ENCODE measurements at places on chromosomes 1 and 21. TPM values are rescaled to one million over a fixed set of nuclear protein-coding genes. Genes with fewer than 3 reads are reported as not detected.

Gene OR2M3
- total RNA-seq, result not detected

GRCh38 chr1:231799363-231799986, 172.9 kb downstream of the DISC1 start:
- peak; percentile 60 for DNase-seq
- no peaks in the 10 kb centered on the region for H3K27me3 ChIP-seq
- no peaks in the 10 kb centered on the region for H3K36me3 ChIP-seq
- H3K4me3 ChIP-seq, result no peak overlapping the region

GRCh38 chr1:31723828-31724359, 20.1 kb upstream of the COL16A1 start:
- H3K4me1 ChIP-seq, result no peaks in the 10 kb centered on the region
- H3K4me3 ChIP-seq, result no peak overlapping the region
- peaks cover 7% of the 10 kb centered on the region for H3K27me3 ChIP-seq
- DNase-seq, result peak; percentile 75
- H3K27ac ChIP-seq, result no peak overlapping the region
- H3K36me3 ChIP-seq, result peaks cover 1% of the 10 kb centered on the region

Gene CLCA4
- not detected for total RNA-seq

GRCh38 chr1:170678027-170678600, 14.2 kb downstream of the PRRX1 start:
- peak; percentile 49 for DNase-seq
- H3K27ac ChIP-seq, result peak overlapping the region; percentile 33
- no peaks in the 10 kb centered on the region for H3K27me3 ChIP-seq
- H3K4me1 ChIP-seq, result peaks cover 13% of the 10 kb centered on the region

DNA sequence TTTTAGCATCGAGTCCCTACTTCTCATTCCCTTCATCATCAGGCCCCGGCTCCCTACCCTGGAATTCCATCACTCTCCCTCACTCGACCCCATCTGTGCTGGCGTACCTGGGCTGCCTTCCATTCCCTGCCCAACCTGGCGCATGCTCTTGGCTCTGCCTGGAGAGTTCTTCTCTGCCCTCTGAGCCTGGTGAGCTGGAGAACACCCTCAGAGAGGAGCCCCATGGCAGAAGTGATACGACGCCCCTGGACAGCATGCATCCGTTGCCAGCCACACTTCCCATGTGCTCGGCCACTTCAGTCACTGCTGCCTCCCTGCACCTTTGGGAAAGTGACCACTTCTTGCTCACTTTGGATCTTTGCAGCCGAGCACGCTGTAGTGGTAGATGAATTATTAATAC, 30.1 kb downstream of the OLFML2B start:
- no peaks in the 10 kb centered on the region for H3K4me1 ChIP-seq
- peaks cover 3% of the 10 kb centered on the region for H3K27me3 ChIP-seq
- H3K27ac ChIP-seq, result no peak overlapping the region
- no peak overlapping the region for H3K4me3 ChIP-seq
- H3K36me3 ChIP-seq, result no peaks in the 10 kb centered on the region

DNA sequence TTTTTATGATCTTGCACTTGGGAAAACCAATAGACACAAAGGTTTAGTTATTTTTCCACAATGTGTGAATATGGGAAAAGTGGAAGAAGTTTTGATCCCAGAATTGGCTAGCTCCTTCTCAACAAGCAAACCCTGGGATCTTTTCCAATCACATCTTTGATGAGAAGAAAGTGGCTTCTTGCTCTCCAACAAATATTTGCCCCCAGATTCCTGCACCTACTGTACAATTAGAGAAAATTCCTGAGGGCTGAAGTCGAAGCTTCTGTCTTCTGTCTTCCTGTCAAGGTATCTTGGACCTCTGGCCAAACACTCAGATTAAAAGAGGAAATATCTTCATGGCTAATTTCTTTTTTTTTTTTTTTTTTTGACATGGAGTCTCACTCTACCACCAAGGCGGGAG, 113.1 kb upstream of the SLC45A1 start:
- H3K27me3 ChIP-seq, result no peaks in the 10 kb centered on the region
- H3K36me3 ChIP-seq, result no peaks in the 10 kb centered on the region
- no peak for DNase-seq
- H3K4me1 ChIP-seq, result peaks cover 31% of the 10 kb centered on the region
- H3K4me3 ChIP-seq, result no peak overlapping the region

Gene TMEM201
- total RNA-seq, result 1.3 TPM

Gene DISC1
- 6.1 TPM for total RNA-seq

DNA sequence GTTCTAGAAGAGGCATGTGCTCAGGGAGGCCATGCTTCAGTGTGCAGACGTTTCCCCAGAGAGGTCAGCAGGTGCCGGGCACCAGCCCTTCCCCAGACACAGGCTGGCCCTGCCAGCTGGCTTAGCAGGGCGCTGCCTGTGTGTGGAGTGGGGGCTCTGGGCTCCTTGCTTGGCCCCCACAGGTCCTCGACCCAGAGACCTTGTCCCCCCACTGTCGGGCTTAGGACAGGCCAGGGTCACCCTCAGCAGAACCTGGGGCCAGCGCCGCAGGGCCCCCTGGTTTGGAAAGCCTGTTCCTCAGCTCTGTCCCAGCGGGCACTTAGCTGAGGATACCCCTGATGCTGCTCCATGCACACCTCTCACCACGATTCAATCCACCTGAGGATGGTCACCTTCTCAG, 172.3 kb upstream of the ARHGEF16 start:
- peaks cover 10% of the 10 kb centered on the region for H3K27me3 ChIP-seq

DNA sequence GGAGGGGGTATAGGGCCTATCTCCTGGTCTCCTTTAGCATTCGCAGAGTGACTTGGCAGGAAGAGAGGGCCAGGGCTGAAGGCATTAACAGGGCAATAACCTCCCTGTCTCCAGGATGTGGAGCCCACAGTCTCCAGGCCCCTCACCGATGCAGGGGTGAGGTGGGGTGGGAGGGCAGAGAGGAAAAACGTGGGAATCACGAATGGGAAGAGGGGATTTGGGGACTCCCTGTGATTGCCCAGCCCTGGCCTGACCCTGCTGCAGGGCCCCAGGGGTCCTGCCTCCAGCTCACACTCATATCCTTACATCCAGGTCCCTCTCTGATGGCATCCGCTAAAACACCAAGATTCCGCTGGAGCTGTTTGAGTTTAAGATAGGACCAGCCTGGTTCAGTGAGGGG, 14.6 kb downstream of the TFAP2E start:
- no peaks in the 10 kb centered on the region for H3K36me3 ChIP-seq
- H3K4me1 ChIP-seq, result no peaks in the 10 kb centered on the region
- H3K27ac ChIP-seq, result no peak overlapping the region
- H3K27me3 ChIP-seq, result no peaks in the 10 kb centered on the region
- no peak overlapping the region for H3K4me3 ChIP-seq
- DNase-seq, result no peak

GRCh38 chr21:39048064-39048463, 135.2 kb downstream of the PSMG1 start:
- H3K27me3 ChIP-seq, result no peaks in the 10 kb centered on the region
- peak; percentile 4 for DNase-seq
- no peaks in the 10 kb centered on the region for H3K36me3 ChIP-seq

DNA sequence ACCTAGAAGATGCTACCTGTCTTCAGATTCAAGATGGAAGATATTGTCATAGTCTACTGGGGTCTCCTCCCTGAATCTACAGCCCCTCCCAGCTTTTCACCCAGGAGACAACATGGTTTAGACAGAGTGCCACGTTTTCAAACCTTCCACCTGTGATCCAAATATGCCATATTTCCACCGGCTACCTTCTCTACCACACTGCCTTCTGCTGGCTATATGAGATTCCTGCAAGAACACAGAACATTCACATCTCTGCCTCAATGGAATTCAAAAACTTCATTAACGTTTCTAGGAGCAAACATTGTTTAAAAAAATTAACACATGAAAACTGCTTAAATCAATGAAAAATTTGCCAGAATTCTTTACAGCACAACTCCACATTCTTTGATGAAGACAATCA, 12.9 kb upstream of the LELP1 start:
- no peaks in the 10 kb centered on the region for H3K4me1 ChIP-seq
- H3K27me3 ChIP-seq, result no peaks in the 10 kb centered on the region
- H3K27ac ChIP-seq, result no peak overlapping the region
- DNase-seq, result no peak
- H3K36me3 ChIP-seq, result no peaks in the 10 kb centered on the region

DNA sequence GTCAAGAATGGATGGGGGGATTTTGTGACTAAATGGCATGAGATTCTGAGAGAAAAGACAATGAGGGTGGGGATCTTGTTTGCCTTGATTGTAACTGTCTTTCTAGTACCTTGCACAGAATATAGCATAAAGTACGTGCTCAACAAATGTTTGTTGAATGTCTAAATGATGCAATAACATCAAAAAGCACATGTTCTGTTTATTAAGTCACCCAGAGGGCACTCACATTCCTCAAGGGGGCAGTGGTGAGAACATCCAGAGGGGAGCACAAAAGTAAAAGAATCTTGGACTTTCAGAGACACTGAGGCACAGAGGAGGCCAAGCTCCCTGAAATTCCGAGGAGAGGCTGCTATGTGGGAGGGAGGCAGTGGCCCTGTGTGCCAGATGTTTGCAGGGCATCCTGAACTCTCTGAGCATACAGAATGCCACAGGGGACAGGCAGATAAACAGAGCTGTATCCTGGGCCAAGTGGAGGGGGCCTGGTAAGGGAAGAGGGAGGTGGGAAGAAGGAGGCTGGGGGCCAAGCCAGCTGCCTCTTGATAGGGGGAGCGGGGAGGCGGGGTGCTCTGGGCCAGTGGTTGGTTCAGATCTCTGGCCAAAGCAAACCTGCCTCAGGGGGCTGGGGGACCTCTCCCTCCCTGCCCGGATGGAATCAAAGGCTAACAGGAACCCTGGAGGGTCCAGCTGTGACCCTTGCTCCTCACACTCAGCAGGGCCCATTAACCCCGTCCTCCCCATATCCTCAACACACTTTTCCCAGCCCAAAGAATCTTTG, 6.5 kb upstream of the ATP1A2 start:
- peaks cover 40% of the 10 kb centered on the region for H3K27me3 ChIP-seq
- peak; percentile 52 for DNase-seq
- H3K27ac ChIP-seq, result no peak overlapping the region
- peaks cover 10% of the 10 kb centered on the region for H3K4me1 ChIP-seq
- H3K4me3 ChIP-seq, result no peak overlapping the region

Gene ZZZ3
- total RNA-seq, result 84.7 TPM

Gene SLC9C2
- not detected for total RNA-seq

DNA sequence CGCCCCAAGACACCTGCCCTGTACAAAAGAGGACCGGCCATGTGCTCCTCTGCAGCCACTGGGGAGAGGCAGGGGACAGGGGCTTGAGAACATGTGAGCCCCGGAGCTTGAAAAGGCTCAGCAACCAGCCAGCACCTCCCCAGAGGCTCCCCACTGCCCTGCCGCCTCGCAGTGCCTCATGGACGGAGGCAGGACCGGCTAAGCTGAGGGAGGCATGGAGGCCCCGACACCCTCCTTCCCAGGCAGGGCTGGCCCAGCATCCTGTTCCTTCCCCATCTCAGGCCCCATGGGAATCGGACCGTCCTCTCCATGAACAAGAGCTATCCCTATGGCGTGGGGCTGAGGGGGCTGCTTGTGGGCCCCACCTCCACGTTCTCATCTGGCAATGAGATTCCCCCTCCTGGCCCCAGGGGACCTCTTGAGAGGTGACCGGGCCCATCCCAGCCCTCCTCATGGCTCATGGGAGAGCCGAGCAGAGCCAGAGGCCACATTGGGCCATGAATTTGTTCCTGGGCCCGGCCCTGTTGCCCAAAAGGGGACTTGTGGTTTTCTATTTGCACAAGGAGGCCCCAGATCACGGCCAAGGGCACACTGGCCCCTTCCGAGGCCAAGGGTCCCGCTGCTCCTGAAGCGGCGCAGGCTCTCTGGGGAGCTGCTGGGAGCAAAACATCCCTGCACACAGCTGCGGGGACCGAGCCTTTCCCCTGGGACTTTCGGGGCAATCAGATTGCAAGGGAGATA, 65.2 kb upstream of the ARHGEF16 start:
- H3K4me3 ChIP-seq, result no peak overlapping the region
- H3K27ac ChIP-seq, result no peak overlapping the region
- peaks cover 5% of the 10 kb centered on the region for H3K4me1 ChIP-seq
- no peaks in the 10 kb centered on the region for H3K36me3 ChIP-seq
- DNase-seq, result no peak

Gene PLEKHN1
- 0.28 TPM for total RNA-seq
